Hematopoietic multipotent progenitor cell treated with erythropoietin and hydrocortisone succinate and interleukin-3 and kit ligand, for 4 days (in vitro differentiated cells): ENCODE measurements at places on chromosomes 6 and 20.

DNA sequence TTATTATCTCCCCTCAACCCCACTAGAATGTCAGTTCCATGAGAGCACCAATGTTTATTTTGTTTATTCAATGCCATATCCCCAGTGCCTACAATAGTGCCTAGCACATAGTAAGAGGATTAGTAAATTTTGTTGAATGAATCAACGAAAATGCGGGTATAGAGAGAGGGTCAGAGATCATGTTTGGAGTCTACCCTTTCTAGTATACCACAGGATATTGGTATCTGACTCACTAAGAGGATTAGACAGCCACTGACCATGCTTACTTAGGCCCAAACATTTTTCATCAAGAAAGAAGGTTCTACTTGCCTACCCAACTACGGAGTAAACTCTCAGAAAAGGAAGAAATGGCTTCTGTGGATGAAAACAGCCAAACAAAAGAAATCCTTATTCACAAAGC, 356.8 kb downstream of the BTBD9 start:
- no peak for DNase-seq

GRCh38 chr6:47343600-47343999, 33.9 kb upstream of the TNFRSF21 start:
- peak; percentile 74 for DNase-seq

DNA sequence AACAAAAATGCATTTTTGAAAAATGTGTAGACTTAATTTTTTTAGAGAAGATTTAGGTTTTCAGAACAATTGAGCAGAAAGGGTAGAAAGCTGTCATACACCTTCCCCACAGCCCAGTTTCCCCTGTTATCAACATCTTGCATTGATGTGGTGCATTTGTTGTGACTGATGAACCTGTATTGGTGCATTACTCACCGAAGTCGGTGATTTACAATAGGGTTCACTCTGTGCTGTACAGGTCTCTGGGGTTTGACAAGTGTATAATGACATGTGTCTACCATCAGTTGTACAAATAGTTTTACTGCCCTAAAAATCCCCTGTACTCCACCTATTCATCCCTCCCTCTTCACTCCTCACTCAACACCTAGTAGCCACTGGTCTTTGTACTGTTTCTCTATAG, 23.8 kb upstream of the ADIG start:
- no peak for DNase-seq

- DNase-seq: no peak
Observed at GRCh38 chr6:57255451-57256169, 33.5 kb upstream of the RAB23 start.

- no peak for DNase-seq
Observed at GRCh38 chr20:16491294-16491905, 81.8 kb downstream of the KIF16B start.

- DNase-seq: no peak
Observed at GRCh38 chr20:21569586-21569985, 55.7 kb upstream of the NKX2-2 start.

DNA sequence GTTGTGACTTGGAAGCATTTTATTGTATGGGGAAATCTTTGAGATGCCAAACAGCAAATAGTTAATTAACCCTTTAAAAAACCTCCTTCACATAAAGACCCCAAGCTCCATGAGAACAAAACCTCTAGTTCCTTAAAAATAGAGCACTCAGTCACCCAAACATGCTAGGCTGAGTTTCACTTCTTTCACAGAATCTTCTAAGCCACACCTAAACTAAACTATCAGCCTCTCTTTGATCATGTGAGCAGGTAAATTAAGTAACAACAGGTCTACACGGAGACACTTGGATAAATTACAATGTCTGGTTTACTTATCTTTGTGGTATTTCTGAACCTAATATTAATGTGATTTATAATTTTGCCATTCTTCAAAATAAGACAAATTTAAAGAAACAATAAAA, 205.2 kb upstream of the MARCKS start:
- no peak for DNase-seq

- no peak for DNase-seq
Observed at GRCh38 chr6:3940703-3941102, 91.5 kb downstream of the FAM50B start.

GRCh38 chr6:52571099-52571755, 5.6 kb downstream of the TRAM2 start:
- DNase-seq: no peak

DNA sequence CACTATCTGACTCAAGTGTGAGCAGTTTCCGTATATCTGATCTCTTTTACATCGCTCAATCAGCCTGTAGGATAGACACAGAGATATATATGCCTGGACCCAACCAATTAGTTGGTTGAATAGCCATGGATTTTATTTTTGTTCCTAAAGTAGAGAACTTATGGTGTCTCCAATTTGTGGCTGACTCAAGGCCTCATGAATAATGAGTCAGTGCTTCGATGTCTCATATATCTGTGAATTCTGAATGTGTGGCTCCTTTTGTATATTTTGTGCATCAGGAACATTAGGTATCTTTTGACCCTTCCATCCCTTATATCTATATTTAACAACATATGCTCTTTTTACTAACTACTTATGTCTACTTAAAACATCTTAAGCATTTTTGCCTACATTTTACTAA, 64.5 kb downstream of the OR2B2 start:
- DNase-seq: no peak

DNA sequence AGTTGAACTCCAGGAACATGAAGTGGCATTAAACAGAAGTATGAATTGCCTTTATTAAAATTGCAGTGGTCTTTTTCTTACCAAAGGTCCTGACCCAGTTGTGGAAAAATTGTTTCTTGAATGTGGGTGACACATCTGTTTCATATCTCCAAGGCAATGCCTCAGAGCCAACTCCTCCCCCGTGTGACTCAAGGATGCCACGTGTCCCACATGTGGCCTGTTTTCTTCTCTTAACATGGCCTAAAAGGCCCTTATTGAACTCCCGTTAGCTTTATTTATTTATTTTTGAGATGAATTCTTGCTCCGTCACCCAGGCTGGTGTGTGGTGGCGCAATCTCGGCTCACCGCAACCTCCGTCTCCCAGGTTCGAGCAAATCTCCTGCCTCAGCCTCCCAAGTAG, 128.4 kb upstream of the ESR1 start:
- peak; percentile 7 for DNase-seq

DNA sequence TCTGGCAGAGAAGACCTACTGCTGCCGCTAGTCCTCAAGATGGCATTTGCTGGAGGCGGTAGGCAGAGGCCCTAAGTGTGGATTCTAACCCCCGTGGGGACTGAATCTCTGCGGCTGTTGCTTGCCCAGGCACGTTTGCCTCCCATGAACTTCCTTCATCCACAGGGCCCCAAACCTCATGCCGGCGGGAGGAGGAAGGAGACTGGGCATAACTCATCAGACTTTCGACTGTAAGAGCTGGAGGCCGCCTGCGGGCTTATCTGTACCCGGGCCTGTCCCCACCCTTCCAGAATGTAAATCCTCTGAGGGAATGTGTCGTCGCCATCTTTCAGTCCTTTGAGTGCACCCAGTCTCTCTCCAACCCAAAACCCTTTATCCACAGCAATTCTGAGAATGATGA, 990 bp downstream of the ZFP57 start:
- no peak for DNase-seq

GRCh38 chr6:47437592-47437991, 40.0 kb upstream of the CD2AP start:
- DNase-seq: no peak

GRCh38 chr6:37038292-37039198, 33.1 kb downstream of the FGD2 start:
- no peak for DNase-seq
